ENCODE measurements at places on chromosomes 1 and 21.

DNA sequence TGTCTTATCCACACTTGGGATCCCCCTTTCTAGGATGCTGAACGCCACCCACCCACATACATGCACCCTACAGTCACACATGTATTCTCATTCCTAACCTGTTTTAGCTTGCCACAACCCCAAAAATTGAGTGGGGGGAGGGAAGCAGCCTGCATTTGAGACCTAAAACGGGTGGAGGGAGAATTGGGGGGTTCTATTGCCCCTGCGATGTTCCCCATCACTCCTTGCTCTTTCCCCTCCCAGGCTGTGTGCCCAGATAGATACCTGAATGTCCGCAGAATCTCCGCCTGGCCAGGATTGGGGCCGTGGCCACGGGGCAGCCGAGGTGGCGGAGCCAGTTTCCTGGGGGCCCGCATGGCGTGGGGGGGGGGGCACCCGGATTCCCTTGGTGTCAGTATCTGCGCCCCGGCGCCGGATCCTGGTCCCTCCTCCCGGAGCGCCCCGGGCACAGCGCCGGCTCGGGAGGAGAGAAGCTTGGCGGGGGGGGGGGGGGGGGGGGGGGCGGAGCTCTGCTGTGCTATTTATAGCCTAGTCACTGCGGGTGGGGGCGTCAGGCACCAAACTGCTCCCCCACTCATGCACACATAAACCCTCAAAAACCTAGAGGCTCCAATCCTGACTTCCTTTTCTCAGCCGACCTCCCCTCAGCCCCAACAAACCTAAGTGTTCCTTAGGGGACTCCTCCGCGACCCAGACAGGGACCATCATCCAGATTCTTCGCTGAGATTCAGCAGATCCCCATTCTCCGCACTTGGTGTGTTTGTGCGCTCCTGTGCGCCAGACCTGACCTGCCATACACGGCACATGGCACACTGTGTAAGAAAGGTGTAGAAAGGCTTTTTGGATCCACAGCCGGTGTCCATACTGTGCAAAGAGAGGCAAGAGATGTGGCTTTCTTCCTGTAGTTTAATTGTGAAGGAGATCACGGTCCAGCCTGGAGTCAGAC lies 1.9 kb downstream of the ANKRD34A start:
- DNase-seq = peak; percentile 65

GRCh38 chr1:207799989-207800648 lies 48.3 kb downstream of the CD46 start:
- no peak for DNase-seq

GRCh38 chr1:218272366-218272765 lies 12.7 kb upstream of the RRP15 start:
- DNase-seq = no peak

GRCh38 chr1:59225594-59226316 lies 71.1 kb upstream of the FGGY start:
- no peak for DNase-seq

DNA sequence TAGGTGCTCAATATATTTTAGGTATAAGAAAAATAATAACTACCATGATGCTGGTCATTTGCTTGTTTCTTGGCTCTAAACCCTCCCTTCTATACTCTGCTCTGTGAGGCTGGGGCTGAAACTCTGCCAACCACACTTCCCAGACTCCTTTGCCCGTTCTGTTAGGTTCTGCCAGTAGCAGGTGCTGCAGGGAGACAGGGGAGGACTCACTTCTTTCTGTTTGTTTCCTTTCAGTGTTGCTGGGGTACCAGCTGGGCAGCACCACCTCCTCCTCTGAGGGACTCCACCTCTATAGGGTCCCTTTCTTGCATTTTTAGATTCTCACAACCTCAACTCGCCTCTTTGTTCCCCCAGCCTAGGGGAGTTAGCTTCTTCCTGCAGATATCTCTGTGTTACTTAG lies 17.0 kb upstream of the SH2D2A start:
- DNase-seq = peak; percentile 42

GRCh38 chr1:229159668-229160544 lies 111.0 kb upstream of the RAB4A start:
- no peak for DNase-seq

DNA sequence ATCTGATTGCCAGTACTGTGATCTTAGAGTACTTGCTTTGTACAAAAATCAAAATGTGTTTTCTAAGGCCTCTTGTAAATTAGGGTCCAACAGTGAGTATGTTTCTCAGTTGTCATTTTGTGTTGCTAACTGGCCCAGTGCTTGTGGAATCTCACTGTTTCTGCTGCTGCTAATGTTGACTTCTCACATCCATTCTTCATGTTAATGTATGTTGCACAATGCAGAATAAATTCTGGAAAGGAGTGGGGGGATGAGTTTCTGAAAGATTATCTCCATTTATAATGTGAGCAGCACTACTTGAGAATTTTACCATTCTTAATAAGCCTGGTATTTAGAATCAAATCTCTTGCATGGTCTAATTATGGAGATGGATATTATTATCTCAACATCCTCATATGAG lies 57.9 kb downstream of the CACHD1 start:
- DNase-seq = no peak

DNA sequence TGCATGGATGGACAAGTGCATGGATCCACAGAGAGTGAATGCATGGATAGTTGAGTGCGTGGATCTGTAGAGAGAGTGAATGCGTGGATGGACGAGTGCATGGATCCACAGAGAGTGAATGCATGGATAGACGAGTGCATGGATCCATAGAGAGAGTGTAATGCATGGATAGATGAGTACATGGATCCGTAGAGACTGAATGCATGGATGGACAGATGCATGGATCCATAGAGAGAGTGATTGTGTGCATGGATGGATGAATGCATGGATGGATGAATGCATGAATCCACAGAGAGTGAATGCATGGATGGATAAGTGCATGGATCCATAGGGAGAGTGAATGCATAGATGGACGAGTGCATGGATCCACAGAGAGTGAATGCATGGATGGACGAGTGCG lies 153.8 kb downstream of the PCBP3 start:
- no peak for DNase-seq

DNA sequence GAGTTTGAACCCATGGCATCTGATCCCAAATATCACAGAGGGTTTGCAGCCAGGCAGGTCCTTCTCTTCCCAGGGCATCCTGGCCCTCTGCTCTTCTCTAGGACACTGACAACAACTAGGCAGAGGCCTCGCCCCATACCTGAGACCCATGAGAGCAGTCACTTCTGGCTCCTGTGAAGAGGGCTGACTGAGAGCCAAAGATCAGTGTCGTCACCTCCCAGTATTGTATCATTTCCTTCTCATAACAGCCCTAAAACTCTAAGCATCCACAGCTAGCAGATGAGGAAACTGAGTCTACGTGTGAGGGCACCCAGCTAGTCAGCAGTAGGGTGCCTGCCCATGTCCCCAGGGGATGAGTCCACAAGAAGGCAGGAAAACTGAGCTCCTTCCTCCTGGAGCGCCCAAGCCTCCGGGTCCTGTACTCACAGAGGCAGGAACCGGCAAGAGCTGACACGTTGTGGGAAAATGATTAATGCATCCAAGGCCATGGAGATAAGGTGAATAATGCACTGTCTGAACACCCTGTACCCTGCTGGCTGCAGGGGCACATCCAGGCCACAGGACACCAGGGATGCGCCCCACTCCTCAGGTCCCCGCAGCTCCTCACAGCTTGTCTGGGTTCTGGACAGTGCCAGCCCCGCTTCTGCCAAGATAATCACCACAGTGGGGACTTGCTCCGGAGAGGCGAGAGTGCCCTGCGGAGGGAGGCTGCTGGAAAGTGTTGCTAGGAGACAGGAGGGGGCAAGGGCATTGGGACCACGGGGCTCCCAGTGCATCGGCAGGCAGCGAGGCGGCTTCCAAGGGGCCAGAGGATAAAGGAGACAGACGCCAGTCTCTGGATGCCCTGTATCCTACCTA lies 340.0 kb downstream of the NPHP4 start:
- DNase-seq = no peak

DNA sequence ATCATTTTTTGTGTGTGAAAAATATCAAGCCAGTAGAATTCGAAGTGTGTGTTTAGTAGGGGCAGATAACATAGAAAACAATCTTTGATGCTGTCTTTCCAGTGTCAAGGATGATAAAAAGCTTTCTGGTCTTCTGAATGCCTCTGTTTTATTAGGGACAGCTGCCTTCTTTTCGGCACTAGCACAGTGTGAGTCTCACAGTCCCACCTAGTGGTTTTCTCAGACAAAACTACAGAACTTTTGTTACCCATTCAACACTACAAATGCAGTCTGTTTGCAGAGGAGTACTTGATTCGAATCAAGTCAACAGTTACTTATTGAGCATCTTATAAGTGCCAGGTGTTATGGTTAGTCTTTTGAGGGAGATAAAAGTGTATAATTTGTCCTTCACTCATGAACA lies 30.6 kb upstream of the MCOLN3 start:
- DNase-seq = no peak

DNA sequence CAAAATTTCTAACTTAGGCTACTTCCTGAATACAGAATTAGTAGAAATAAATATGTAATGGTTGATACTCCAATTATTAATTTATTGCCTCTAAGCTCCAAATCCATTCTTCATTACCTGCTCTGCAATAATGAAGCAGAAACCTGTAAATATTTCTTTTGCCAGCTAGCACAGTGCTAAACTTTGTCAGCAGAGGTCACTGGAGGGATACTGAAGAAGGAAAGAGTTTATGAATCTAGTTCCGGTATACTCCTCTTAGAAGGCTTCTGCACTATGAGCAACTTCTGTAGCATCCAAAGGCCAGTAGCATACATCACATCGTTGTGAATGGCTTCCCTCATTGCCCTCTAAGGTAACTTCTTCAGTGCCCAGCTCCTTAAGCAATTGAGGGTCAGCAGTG lies 81.0 kb upstream of the LHX8 start:
- DNase-seq = no peak

DNA sequence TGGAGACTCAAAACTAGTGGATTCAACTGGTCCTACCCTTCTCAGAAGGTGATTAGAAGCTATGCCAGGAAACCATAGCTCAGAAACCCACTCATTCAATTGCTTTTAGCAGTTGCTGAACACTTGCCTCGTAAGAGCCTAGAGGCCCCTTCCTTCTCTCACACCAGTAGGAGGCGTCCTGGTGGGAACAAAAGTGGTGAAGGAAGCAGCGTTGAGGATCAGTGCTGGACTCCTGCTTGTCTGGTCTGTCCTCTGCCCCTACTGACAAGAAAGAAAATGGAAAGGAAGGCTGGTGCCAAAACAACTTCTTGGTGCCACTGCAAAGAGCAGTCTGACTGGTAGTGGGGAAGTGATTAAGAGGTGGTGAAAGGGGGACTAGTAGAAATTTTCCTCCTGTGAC lies 269.7 kb downstream of the LMO4 start:
- no peak for DNase-seq

- DNase-seq = no peak
Observed at GRCh38 chr1:98421085-98421435, 240.5 kb upstream of the SNX7 start.

DNA sequence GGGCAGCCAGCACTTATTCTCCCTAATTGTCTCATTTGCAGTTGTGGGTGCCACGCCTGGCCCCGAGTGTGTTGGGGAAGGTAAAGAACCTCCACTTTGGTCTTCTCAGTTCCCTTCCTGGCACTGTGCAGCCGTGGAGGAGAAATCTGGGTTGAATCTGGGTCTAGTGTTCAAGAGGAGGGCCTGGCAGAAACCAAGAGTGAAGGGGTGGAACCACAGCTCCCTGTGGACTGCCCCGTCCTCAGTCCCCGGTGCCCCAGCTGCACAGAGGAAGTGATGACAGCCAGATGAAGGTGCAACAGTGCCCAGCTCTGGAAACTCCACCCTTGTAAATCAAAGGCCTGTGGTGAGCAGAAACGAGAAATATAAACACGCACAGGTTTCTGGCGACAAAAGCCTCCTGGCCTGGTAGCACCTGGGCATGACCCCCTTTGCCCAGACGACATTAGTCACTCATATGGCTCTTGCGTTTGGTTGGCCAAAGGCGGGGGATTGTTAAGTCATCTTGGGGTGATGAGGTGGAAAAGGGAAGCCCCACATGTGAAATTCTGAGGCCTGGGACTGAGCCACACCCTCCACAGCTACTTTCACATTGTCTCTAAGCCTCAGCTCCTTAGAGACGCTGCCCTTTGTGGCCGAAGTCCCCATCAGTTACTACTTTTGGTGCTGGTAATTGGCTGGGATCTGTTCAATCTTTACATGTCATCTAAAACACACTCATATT lies 4.2 kb upstream of the ECE1 start:
- DNase-seq = no peak

- no peak for DNase-seq
Observed at GRCh38 chr21:32813265-32813903, 41.8 kb upstream of the PAXBP1 start.

DNA sequence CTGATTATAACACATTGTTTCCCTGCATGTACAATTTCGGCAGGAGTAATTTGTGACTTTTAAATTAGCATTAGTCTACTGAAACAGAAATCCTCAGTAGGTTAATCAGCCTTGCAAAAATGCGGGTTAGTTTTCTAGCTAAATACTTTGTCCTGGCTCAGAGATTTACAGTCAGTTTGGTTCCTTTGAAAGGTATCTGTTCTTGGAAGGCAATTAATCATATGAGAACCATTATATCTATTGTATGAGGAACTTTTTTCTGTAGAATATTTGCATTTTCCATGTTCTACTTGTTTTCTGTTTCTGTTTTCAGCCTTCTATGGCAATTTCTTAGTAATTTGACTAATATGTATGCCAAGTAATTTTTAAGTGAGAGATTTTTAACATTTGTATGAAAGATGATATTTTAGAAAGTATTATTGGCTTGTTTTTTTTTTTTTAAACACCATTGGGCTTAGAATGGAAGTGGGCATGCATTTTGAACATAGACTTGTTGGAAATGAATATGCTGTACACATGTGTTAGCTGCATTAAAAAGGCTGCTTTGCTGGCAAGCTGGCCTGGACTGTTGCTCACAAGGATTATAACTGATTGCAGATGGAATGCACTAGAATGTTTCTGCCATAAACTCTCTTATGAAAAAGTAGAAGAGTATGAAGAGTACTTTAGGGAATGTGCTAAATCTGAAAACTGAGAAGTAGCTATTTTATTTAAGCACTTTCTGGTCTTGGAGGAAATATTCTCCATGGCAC lies 26.2 kb downstream of the KIF1B start:
- DNase-seq = no peak

DNA sequence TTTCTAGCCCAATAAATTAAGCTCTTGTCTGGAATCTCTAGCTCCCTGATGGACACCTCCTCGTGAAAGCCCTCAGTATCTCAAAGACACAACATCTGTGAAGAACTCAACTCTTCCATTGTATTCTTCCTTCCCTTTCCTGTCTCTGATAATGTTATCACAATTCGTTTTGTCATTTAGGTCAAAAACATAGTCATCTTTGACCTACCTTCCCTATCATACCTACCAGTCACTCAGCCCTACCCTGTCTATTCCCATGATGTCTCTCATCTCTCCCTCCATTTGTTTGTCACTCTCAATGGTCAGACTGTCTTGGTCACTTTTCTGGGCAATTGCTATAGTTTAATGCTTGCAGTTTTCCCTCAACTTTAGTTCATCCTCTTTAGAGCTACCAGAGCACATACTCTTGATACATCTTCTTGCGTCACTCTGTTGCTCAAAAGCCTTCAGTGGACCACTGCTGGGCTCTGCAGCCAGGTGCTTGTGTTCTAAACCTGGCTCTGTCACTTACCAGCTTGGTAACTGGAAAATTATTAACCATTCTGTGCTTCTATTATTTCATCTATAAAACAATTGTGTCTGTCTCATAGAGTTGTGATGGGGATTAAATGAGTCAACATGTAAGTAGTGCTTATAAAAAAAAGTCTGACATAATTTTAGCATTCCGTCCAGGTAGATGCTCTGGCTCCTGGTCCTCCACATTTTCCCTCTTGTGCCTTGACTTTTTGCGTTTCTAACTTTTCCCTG lies 39.6 kb downstream of the DDR2 start:
- DNase-seq = no peak

- no peak for DNase-seq
Observed at GRCh38 chr1:204331275-204331674, 28.5 kb downstream of the PLEKHA6 start.

All from heart left ventricle (tissue), 16 donors.